ENCODE measurements at places on chromosomes 12 and 14. TPM values are rescaled to one million over a fixed set of nuclear protein-coding genes. Genes with fewer than 3 reads are reported as not detected.

DNA sequence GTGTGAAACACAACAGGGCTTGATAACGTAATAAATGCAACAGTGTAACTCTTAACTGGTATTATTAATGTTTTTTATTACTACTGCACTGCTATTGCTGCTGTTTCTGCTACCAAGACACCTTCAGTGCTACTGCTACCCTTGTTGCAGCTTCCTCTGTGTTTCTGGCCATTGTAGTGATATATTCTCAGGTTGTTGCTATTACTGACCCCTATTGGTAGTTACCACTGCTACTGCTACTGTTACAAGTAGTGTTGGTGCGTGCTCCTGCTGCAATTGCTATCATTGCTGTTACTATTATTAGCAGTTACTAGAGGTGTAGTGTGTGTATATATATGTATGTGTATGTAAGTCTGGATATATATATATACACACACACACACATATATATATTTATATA lies 87.2 kb upstream of the PTPRB start:
- DNase-seq = no peak
- H3K36me3 ChIP-seq = no peaks in the 10 kb centered on the region
- peaks cover 5% of the 10 kb centered on the region for H3K4me1 ChIP-seq
- H3K4me3 ChIP-seq = no peak overlapping the region
- H3K27ac ChIP-seq = no peak overlapping the region

DNA sequence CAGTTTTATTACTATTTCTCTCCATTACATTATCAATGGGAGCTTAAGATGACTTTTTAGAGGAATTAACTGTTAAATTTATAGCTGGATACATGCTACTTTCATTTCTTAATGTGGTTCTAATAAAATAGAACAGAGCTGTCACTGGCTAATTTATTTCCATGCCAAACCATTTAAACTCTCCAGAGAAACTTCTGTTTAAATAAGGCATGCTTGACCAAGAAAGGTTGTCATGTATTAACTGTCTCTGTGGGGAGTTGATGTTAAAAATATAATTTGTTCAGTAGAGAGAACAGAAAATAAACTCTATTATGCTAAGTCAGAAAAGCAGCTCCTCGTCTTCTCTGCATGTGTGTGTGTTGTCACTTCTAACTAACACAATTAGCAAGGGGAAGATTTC lies 447.4 kb downstream of the SLC16A7 start:
- no peak for DNase-seq
- H3K27ac ChIP-seq = no peak overlapping the region
- H3K4me3 ChIP-seq = no peak overlapping the region
- H3K27me3 ChIP-seq = no peaks in the 10 kb centered on the region

DNA sequence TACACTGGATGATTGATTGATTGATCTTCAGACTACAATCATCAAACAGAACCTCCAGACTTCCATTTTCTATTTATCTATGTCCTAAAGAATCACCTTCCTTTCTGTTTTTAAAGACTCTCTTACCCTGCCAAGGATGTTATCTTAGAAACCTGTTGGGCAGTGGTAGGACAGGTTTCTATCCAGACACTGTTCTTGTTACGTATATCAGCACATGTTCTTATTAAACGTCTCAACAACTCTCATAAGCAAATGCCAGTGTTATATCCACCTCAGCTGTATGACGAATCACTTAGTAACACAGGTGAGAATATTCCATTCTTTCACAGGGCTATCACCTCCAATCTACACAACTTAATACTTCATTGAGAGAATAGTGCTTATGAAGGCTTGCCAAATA lies 40.2 kb upstream of the RPL10L start:
- H3K4me3 ChIP-seq = no peak overlapping the region
- H3K27ac ChIP-seq = no peak overlapping the region
- no peak for DNase-seq

SDR9C7 gene
- total RNA-seq = not detected

NAV3 gene
- total RNA-seq = not detected

TNS2 gene
- 3.1 TPM for total RNA-seq

CAPZA3 gene
- total RNA-seq = not detected

DNA sequence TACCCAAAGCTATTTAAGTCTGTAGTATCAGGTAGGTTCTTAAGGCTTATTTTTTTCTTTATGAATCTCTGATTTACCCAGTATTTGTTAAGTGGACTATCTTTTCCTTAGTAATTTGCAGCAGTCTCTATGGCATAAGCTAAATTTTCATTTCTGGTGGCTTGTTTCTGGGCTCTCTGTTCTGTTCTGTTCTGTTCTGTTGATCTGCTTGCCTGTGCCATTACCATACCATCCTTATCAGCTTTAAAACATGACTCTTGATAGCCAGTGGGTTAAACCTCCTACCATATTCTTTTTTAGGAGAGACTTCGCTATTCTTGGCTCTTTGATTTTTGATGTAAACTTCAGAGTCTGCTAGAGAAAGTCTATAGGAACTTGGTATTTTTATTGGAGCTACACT lies 46.8 kb downstream of the PCNX1 start:
- H3K27me3 ChIP-seq = no peaks in the 10 kb centered on the region
- H3K4me3 ChIP-seq = no peak overlapping the region
- peaks cover 22% of the 10 kb centered on the region for H3K36me3 ChIP-seq
- H3K27ac ChIP-seq = no peak overlapping the region
- DNase-seq = no peak

- no peaks in the 10 kb centered on the region for H3K4me1 ChIP-seq
- no peaks in the 10 kb centered on the region for H3K36me3 ChIP-seq
- no peak overlapping the region for H3K4me3 ChIP-seq
- DNase-seq = no peak
Observed at GRCh38 chr12:28776220-28776619, 372.9 kb upstream of the FAR2 start.

APPL2 gene
- 22.9 TPM for total RNA-seq

C12orf42 gene
- not detected for total RNA-seq

GRCh38 chr14:37376944-37377609 lies 179.3 kb downstream of the MIPOL1 start:
- H3K4me3 ChIP-seq = no peak overlapping the region
- DNase-seq = no peak
- H3K27ac ChIP-seq = no peak overlapping the region
- H3K4me1 ChIP-seq = no peaks in the 10 kb centered on the region
- H3K27me3 ChIP-seq = no peaks in the 10 kb centered on the region
- no peaks in the 10 kb centered on the region for H3K36me3 ChIP-seq

Measured in activated T-helper 1 cell treated with anti-CD3 and anti-CD28 coated beads, Interleukin-12 subunit alpha, Interleukin-12 subunit beta, Interleukin-2, Interleukin-4 antibody, amounts not matched to agents 30 ng/mL and 10 ng/mL and 1 ng/mL, durations not matched to agents 14 hours and 24 hours and 36 hours (primary cell).